SJCRH30 (cell line): ENCODE measurements at places on chromosomes 6 and 20. TPM values are rescaled to one million over a fixed set of nuclear protein-coding genes. Genes with fewer than 3 reads are reported as not detected.

The PFDN4 gene
- total RNA-seq: 129 and 168 TPM in 2 replicates

The MRPS10 gene
- 57.2 and 59.5 TPM in 2 replicates for total RNA-seq

The GHRH gene
- not detected in 2 replicates for total RNA-seq

The TREM1 gene
- not detected in 2 replicates for total RNA-seq

DNA sequence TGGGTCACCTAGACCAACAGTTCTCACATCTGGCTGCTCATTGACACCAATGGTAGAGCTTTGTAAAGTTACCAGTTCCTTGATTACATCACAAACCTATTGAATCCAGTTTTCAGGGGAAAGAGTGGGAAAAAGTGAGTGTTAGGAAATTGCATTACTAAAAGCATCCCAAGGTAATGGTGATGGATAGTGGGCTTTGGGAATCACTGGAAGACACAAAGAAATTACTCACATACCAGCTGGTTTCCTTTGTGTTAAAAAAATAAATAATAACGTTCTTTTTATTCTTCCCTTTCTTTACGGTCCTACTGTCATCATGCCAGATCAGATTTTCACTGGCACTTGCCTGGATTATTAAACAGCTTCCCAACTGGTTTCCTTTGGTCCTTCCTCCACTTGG is 370.7 kb downstream of the RFPL4B start:
- no peak for DNase-seq

- DNase-seq: peak; percentile 82
Measured at GRCh38 chr6:69895396-69895795, 29.0 kb downstream of the COL19A1 start.

DNA sequence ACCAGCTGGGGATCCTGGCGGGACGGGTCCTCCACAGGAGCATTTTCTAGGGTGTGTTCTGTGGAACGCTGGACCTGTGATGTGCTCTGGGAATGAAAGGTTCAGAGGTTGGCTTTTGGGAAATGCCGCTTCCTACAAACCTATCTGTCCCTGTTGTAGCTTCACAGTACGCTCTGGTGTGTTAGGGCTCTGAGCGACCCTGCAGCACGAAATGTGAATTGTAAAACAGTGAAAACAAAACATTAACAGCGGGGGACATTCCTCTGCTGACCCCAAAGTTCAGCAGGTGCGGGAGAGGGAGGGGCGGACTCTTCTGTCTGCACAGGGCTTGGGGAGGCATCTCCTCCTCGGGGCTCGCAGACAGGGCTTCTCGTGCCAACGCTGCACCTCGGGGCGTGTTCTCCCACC is 155.9 kb downstream of the NRN1 start:
- no peak for DNase-seq

DNA sequence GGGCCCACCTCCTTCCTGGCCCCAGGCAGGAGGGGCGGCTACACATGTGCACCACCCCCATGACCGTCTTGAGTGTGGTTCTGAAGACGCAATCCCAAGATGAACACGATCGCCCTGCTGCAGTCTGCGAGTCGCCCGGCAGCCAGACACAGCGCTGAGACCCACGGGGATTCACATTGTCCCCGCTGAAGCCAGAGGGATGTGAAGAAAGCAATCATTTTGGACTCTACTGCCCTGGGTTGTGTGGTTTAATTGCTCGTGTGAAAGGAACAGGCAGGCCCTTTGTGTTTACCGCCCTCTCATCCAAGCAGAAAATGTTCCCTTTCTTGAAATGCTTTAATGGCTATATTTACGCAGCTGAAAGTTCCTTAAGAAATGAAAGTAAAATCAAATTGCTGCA is 279.5 kb downstream of the TAF4 start:
- DNase-seq: no peak

GRCh38 chr20:30811885-30812671 is 445.4 kb upstream of the DEFB115 start:
- no peak for DNase-seq

- no peak for DNase-seq
Measured at GRCh38 chr20:40717343-40717865, 28.4 kb upstream of the MAFB start.

DNA sequence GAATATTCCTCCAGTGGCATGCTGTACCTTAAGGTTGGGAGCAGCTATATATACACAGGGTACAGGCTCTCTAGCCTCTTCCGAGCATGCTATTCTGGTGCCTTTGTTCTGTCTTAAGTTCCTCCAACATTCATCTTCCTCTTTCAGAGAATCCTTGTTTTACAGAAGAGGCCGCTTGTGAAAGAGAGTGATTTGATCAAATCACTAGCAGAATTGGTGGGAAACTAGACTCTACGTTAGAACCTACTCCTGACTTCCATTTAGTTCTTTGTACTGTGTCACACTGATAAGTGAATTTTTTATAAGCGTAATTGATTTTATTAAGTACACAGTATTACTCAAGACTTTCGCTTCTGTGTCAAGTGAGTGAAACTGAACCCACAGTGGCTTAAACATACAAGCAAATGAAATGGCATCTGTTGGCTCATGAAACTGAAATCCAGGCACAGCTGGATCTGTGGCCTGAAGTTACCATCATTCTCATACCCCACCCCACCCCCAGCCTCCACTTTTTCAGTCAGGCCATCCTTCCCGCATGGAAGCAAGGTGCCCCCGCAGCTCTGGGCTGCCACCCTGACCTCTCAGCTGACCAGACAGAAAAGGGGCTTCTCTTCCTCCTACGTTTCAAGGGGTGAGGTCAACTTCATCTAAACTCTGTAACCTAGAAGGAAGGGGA is 102.3 kb downstream of the RPP40 start:
- no peak for DNase-seq
